ENCODE measurements at places on chromosomes 2 and 18.

GRCh38 chr2:113965644-113966043 lies 75.8 kb downstream of the ACTR3 start:
- no peak for DNase-seq

DNA sequence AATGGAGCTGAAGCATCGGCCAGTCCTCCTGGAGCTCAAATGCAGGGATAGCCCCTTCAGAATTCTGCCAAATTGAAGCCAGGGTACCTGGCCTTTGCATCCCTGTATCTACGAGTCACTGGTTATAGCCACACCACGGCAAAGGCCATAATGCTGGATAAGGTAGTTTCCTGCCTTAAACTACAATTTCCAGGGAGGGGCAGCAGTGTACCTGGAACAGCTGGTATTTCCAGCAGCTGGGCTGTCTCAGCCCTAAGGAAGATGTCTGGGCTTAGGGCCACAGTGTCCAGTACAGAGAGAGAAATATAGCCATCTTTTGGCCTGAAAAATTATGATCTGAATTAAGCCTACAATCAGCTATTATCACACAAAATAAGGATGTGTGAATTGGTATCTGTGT lies 180.3 kb downstream of the GCA start:
- DNase-seq, result no peak

GRCh38 chr2:14752295-14752694 lies 119.8 kb downstream of the LRATD1 start:
- DNase-seq, result no peak

GRCh38 chr2:32976409-32977063 lies 29.8 kb downstream of the LTBP1 start:
- no peak for DNase-seq
